ENCODE measurements at places on chromosomes 3 and 15. TPM values are rescaled to one million over a fixed set of nuclear protein-coding genes. Genes with fewer than 3 reads are reported as not detected.

Gene C3orf49
- not detected for total RNA-seq

Gene CLDN18
- total RNA-seq, result not detected

Gene CHRD
- total RNA-seq, result 4.1 TPM

Gene SHF
- 4.0 TPM for total RNA-seq

Gene ANKUB1
- total RNA-seq, result not detected

Gene ADIPOQ
- total RNA-seq, result 0.97 TPM

Gene IDH3A
- 209 TPM for total RNA-seq

Gene CLDN16
- not detected for total RNA-seq

DNA sequence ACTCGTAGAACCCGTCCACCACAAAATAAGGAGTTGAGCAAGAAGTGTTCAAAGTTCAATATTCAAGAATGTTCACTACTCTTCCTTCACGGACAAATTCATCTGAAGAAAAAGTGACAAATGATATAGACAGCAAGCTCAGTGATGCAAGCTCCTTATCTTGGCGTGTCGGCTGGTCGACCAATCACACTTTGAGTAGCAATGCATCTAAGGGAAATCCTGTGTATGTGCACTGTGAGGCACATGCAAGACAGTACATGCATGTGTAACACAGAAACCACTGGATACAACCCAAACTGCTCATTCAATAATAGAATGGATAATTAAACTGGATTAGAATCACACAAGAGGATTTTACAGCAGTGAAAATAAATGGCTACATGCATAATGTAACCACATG, 64.4 kb upstream of the CSPG5 start:
- no peak for DNase-seq

DNA sequence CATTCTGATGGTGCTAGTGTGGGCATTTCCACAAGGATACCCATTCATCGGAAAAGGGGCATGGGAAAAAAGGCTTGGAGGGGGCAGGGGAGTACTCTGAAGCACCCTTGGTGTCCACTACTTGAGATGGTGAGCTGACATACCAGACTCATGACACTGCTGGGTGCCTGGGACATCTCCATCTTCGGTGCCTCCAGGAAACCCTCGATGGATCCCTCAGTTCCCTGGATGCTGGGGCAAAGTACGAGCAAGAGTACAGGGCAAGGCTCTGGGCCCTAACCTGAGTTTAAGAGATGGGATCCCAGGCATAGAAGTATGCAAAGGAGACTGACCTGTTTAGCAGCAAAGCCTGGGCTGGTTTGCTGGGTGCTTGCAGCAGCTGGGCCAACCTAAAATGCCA, 5.2 kb upstream of the IP6K1 start:
- DNase-seq, result no peak

GRCh38 chr15:53525894-53526293, 233.6 kb downstream of the WDR72 start:
- DNase-seq, result no peak

- no peak for DNase-seq
Measured at GRCh38 chr15:91529534-91529933, 324.0 kb upstream of the SLCO3A1 start.

GRCh38 chr15:45993508-45993907, 358.7 kb downstream of the SQOR start:
- no peak for DNase-seq

DNA sequence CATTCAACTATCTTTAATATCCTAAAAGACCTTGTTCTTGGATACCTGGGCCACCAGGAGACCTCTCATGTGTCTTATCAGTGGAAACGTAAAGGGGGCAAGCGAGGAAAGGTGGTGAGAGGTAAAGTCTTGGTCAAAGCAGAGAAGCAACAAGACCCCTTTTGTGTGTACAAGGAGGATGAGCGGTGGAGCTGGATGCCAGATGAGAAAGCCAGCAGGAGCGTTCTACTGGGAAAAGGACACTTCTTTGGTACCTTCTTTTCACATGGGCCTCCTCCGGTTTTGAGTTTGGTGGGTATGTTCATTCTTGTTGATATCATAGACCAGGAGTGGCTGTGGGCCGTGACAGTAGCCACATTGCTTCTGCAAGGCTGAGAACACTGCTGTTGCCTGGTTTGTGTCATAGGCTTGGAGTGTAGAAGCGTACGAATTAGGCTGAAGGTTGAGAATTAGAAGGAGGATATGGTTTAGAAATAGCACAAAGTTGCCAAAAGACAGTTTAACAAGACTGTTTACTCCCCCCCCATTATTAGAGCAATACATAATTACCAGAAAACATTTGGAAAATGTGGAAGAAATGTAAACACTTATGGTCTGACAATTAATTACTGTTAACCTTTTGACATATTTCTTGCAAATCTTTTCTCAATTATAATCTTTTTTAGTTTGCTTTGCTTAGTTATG, 46.8 kb upstream of the VILL start:
- DNase-seq, result no peak

DNA sequence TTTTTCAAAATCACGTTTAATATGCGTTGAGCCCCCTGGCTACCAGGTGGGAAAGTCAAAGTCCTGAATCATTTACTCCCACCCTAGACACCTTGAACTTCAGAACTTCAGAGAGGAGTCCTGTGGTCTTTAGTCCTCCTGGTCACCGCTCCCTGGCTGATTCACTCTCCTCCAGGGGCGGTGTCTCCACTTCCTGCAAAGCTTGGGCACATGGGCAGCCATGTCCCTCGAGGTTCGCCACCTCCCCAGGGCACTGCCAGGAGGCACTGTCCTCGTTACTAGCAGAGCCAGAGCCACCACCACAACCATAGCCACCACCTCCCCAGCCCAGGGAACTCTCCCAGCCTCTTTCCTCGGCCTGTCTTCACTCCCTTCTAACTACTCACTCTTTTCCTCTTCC, 31.0 kb downstream of the LOXL1 start:
- no peak for DNase-seq

GRCh38 chr3:112557976-112558375, 3.8 kb downstream of the ATG3 start:
- DNase-seq, result no peak

DNA sequence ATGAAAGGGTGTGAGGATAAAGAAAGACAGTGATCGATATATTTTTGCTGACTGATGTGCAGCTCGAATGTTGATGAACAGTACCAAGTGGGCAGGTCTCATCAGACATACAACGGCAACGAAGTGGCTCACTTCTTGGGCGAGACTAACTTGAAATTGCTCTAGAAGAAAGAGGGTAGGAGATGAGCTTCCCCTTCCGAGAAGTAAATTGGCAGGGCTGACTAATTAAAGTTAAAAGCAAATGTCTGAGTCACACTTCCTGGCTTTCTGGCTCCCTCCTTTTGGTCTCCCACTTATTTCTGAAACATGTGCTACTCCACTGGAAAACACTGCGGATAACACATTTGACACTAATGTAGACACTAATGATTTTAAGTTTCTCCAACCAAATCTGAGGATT, 228.3 kb downstream of the ABHD5 start:
- DNase-seq, result no peak

DNA sequence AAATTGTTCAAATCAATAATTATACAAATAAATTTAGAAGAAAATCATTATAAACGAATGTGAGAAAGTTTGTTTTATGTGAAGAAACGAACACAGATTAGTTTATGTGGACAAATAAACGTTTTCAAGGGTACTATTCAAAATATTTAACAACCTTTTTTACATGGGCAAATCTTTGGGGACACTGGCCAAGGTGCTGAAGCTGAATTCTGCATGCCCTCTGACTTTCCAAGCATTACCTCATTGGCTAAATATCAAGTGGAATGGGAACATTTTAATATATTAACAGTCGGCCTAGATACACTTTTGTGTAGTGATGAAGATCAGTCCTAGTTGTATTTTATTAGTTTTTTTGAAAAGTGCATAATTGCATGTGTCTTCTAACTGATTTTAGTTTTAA, 636.4 kb upstream of the DPPA4 start:
- no peak for DNase-seq

- no peak for DNase-seq
Measured at GRCh38 chr3:171802590-171802956, 7.7 kb downstream of the PLD1 start.

DNA sequence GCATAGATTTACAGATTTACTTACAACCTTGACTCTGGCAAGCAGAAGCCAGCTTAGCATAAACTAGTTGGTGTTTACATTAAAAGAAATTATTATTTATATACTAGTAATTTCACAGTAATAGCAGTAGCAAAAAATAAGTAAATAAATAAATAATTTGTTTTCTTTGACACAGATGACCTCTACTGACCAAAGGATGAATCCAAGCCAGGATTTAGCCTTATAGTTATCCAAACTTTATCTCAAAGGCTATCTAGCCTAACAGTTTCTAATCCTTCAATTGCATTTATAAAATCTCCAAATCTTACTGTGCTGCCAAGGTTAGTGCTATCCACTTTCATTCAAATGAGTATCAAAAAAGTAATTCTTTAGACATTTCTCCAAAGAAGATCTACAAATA, 64.3 kb downstream of the FRMD5 start:
- DNase-seq, result no peak

DNA sequence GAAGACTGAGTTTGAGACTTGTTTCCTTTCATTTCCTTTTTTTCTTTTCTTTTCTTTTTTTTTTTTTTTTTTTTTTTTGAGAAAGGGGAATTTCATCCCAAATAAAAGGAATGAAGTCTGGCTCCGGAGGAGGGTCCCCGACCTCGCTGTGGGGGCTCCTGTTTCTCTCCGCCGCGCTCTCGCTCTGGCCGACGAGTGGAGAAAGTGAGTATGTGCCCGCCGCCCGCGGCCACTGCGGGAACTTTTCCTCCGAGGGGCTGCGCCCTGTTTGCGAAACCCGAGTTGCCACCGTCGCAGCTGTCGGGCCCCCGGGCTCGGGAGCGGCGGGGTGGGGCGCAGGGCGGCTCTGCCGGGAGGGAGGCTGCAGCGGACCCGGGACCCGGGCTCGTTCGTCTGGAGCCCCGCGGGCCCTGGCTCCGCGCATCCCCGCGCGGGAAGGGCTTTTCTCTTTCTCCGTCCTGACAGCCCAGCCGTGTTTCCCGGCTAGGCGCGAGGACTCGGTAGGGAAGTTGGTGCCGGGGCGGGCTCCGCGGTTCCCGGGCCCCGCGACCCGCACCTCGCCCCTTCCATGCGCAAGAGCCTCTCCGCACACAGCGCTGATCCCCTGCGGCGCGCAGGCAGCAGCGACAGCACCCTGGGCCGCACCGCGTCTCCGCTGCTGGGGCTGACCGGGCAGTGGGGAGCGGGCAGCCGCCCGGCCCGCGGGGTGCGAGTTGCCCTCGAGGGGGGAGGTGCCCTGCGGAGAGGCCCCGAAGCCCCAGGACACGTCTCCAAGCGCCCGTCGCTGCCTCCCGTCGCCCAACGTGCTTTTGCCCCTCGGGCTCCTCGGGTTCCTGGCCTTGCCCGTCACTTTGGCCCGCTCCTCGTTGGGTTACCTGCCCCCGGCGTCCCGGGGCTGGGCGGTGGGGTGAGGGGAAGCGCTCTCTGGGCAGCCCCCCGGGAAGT, 1.4 kb downstream of the IGF1R start:
- DNase-seq, result peak; percentile 83

DNA sequence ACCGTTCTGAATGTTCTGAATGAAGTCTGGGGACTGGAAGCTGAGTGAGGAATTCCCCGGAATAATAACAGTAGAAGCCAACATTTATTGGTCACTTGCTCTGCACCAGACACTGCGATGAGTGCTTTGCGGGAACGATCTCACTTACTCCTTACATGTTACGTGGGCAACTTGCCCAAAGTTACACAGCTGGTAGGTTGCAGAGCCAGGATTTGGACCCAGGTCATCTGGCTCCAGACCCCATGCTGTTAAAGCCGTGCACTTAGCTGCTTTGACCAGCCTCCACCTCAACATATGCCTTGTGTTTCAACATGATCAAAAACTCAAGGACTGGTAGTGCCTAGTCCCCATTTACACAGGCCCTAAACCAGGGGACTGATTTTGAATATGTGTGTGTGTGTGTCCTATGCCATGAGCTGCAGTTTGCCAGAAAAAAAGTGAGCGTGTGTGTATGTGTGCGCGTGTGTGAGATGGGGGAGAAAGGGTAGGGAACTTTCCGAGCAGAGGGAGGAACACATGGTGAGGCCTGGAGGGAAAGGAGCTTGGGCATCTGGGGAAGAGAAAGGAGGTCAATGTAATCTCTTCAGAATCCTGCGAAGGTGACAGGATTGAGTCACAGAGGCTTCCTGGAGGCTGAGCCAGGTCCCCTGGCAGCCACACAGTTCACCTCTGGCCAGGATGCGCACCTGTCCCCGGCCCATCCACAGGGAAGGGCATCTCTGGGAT, 28.9 kb downstream of the LINGO1 start:
- DNase-seq, result no peak

GRCh38 chr15:40832903-40833302, 4.4 kb upstream of the PPP1R14D start:
- DNase-seq, result peak; percentile 13

- DNase-seq, result no peak
Measured at GRCh38 chr3:116413319-116413718, 32.0 kb downstream of the LSAMP start.

GRCh38 chr3:114454551-114455251, 160.9 kb downstream of the TIGIT start:
- no peak for DNase-seq

- no peak for DNase-seq
Measured at GRCh38 chr15:74839526-74840395, 3.2 kb downstream of the ULK3 start.

DNA sequence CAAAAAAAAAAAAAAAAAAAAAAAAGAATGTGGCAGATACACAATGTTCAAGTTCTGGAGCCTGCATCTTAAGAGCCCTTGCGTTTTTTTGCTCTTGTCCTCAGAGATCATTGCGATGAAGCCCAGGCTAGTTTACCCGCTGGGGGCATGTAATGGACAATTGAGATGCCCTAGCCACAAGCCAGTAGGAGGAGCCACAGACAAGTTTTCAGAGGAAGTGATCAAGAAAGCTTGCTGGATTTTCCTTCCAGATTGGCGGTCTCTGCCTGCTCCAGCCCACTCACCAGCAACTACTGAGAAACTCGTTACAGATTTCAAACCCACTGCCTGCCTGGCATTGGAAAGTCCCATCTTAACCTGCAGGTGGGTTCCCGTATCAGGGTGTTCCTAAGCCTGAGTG, 192.1 kb upstream of the EOMES start:
- no peak for DNase-seq

- no peak for DNase-seq
Measured at GRCh38 chr15:90839187-90840071, 29.0 kb upstream of the FURIN start.

Data from psoas muscle (tissue), 8 donors.